ENCODE measurements at places on chromosomes 12 and 14.

DNA sequence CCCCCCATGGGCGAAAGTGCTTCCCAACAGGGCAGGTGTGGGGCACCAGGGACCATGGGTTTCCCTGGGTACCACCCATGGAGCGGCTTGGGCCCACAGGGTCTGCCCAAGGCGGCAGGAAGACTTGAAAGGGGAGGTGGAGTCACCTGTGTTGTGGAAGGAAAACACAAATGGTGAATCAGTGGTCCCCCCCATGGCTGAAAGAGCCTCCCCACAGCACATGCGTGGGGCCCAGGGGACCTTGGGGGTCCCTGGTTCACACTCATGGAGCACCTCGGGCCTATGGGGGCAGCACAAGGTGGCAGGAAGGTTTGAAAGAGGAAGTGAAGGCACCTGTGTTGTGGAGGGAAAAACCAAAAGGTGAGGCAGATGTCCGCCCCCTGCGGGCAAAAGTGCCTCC, 581.9 kb downstream of the ALG10 start:
- DNase-seq: no peak
- no peaks in the 10 kb centered on the region for H3K27me3 ChIP-seq
- no peak overlapping the region for H3K27ac ChIP-seq
- no peaks in the 10 kb centered on the region for H3K36me3 ChIP-seq
- no peaks in the 10 kb centered on the region for H3K4me1 ChIP-seq

DNA sequence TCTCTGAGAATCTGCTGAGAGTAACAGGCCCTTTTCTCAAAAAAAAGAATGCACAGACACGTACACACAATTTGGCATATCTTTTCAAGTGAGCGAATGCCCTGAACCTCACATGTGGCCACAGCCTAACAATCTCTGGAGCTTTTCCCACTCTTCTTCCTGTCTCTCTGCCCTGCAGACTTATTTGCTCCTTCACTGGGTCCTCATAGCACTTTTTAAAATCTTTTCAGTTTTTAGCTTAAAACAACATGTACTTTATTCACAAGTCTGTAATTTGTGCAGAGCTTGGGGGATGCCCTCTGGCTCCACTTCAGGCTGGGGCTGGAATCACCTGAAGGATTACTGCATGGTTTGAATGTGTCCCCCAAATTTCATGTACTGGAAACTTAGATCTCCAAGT, 9.0 kb downstream of the MAP1LC3B2 start:
- H3K27me3 ChIP-seq: no peaks in the 10 kb centered on the region
- no peak for DNase-seq
- no peaks in the 10 kb centered on the region for H3K36me3 ChIP-seq
- H3K4me3 ChIP-seq: no peak overlapping the region

GRCh38 chr12:109277899-109278762, 31.0 kb downstream of the FOXN4 start:
- no peak for DNase-seq
- no peak overlapping the region for H3K4me3 ChIP-seq
- H3K27ac ChIP-seq: peak overlapping the region; percentile 61
- H3K4me1 ChIP-seq: peaks cover 26% of the 10 kb centered on the region
- H3K27me3 ChIP-seq: no peaks in the 10 kb centered on the region
- no peaks in the 10 kb centered on the region for H3K36me3 ChIP-seq

DNA sequence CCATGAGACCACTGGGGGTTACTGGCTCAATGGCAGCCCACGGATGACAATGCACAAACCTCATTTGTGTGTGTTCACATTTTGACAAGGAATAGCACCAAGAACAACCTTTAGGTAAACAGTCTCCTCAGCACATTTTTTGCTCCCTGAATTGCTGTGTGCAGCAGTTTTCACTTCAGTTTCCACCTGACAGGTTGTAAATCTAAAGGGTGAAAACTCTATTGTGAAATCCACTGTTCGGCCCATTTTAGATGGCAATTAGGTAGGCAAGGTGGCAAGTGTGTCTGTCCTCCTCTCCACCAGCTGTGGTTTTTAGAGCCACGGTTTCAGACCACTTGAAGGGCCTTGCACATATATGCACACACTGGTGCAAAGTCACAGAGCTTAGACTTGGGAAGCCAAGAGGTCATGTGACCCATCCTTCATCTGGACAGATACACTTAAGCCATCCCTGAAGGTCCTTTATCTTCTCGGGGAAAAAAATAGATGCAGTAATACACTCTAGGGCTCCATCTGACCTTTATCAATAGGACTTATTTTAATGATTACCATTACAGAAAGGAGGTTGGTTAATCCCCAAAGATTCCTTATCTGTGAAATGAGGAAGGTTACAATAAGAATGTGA, 23.2 kb downstream of the HAL start:
- DNase-seq: no peak
- no peaks in the 10 kb centered on the region for H3K36me3 ChIP-seq
- no peaks in the 10 kb centered on the region for H3K4me1 ChIP-seq
- no peak overlapping the region for H3K27ac ChIP-seq
- no peaks in the 10 kb centered on the region for H3K27me3 ChIP-seq

DNA sequence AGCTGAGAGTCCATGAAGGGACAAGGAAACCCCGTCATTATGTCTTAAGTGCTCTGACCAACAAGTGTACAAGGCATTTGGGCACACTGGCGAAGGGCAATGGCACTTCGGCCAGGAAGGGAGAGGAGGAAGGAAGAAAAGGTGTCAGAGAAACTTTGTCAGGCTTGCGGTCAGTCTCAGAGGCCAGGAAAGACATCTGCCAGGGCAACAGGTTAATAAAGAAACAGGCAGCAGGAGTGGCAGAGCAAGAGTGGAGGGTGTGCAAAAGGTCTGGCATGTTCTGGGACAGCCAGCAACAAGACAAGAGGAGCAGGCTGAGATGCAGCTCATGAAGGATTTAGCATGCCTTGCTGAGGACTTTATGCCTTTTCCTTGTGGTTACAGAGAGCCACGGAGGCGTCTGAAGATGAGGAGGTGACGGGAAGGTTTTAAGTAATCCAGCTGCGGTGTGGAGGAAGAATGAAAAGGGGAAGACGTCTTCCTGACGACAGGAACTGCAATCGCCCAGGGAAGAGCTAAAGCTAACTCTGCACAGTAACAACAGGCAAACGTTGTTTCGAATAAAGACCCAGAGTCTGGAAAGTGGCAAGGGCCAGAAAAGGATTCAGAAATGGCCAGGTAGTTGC, 13.1 kb downstream of the APPL2 start:
- no peak for DNase-seq
- no peaks in the 10 kb centered on the region for H3K27me3 ChIP-seq
- H3K27ac ChIP-seq: no peak overlapping the region
- peaks cover 30% of the 10 kb centered on the region for H3K36me3 ChIP-seq
- peaks cover 66% of the 10 kb centered on the region for H3K4me1 ChIP-seq

GRCh38 chr12:50240096-50240791, 43.1 kb downstream of the LIMA1 start:
- peaks cover 8% of the 10 kb centered on the region for H3K36me3 ChIP-seq
- no peak for DNase-seq

All from esophagus muscularis mucosa (tissue), 4 donors.